ENCODE measurements at places on chromosomes 1 and 21.

- H3K4me1 ChIP-seq, result peaks cover 52% of the 10 kb centered on the region
- DNase-seq, result peak; percentile 52
- H3K4me3 ChIP-seq, result peak overlapping the region; percentile 91
- peak overlapping the region; percentile 96 for H3K27ac ChIP-seq
- H3K36me3 ChIP-seq, result peaks cover 5% of the 10 kb centered on the region
- no peaks in the 10 kb centered on the region for H3K27me3 ChIP-seq
Measured at GRCh38 chr1:21324368-21325141, 34.3 kb upstream of the ECE1 start.

- H3K27ac ChIP-seq, result no peak overlapping the region
- no peaks in the 10 kb centered on the region for H3K36me3 ChIP-seq
- H3K4me1 ChIP-seq, result no peaks in the 10 kb centered on the region
- H3K4me3 ChIP-seq, result no peak overlapping the region
- no peaks in the 10 kb centered on the region for H3K27me3 ChIP-seq
Measured at GRCh38 chr1:118486199-118486598, 301.2 kb upstream of the SPAG17 start.

DNA sequence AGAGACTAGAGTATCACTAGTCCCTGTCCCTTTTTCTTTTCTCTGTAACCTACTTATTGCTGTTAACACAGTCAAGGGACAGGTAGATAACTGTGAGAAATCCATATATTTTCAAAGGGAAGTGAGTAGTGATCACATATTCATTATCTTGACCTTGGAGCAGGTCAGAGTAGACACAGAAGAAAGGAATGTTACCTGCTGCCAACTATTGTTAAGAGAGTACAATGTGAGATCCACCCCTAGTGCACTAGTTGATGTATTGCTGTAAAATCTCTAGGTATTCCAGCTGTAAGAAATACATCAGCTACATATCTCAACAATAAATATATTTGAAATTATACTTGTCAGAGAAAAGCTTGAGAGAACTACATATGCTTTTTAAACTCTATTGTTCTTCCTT, 68.7 kb upstream of the ADGRL2 start:
- no peaks in the 10 kb centered on the region for H3K27me3 ChIP-seq
- no peak for DNase-seq
- no peaks in the 10 kb centered on the region for H3K4me1 ChIP-seq
- no peaks in the 10 kb centered on the region for H3K36me3 ChIP-seq

GRCh38 chr1:33684396-33685179, 179.3 kb upstream of the HMGB4 start:
- peaks cover 2% of the 10 kb centered on the region for H3K4me1 ChIP-seq
- H3K27ac ChIP-seq, result no peak overlapping the region
- H3K36me3 ChIP-seq, result peaks cover 3% of the 10 kb centered on the region

- peaks cover under 1% of the 10 kb centered on the region for H3K27me3 ChIP-seq
- H3K4me1 ChIP-seq, result no peaks in the 10 kb centered on the region
- H3K36me3 ChIP-seq, result peaks cover 3% of the 10 kb centered on the region
- no peak for DNase-seq
- no peak overlapping the region for H3K27ac ChIP-seq
Measured at GRCh38 chr1:77545970-77546369, 136.5 kb downstream of the ZZZ3 start.

DNA sequence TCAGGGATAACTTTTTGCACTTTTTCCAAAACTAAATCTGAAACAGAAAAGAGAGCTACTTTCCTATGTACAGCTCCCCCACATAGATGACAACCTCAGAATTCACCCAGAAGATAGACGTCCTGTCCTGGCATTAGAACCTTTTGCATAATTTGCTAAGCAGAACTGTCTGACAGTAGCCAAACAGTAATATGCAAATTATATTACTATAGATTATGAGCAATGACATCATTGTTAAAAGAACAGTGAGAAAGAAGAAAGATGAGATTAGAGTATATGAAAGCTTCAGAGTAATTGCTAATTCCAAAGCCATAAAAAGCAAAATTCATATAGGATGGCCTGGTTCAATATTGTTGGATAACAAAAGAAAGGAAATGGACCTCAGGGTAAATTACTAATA, 43.7 kb downstream of the SLC44A5 start:
- H3K27ac ChIP-seq, result no peak overlapping the region
- H3K4me1 ChIP-seq, result no peaks in the 10 kb centered on the region
- no peak for DNase-seq
- H3K4me3 ChIP-seq, result no peak overlapping the region

GRCh38 chr1:197065559-197065958, 1.5 kb downstream of the F13B start:
- H3K27ac ChIP-seq, result no peak overlapping the region
- peaks cover 13% of the 10 kb centered on the region for H3K27me3 ChIP-seq
- no peaks in the 10 kb centered on the region for H3K36me3 ChIP-seq
- H3K4me3 ChIP-seq, result no peak overlapping the region
- no peak for DNase-seq

DNA sequence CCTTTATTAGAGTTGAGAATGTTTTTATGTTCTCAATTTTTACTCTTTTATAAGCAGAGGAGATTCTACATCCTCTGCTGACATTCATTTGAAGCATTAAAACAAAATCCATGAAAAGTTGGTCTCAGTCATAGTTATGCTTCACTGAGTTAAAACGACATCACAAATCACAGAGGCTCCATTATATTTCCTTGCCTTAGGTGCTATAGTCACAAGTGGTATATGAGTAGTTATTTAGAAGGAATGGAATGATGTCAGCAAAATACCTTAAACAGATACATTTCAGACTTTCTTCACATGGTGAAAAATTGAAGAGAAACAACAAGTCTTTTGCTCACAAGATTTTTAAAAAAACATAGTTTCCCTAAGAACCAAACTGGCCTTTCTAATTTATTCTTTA, 11.7 kb upstream of the METTL13 start:
- no peak overlapping the region for H3K27ac ChIP-seq
- peaks cover 7% of the 10 kb centered on the region for H3K36me3 ChIP-seq
- H3K4me1 ChIP-seq, result no peaks in the 10 kb centered on the region

DNA sequence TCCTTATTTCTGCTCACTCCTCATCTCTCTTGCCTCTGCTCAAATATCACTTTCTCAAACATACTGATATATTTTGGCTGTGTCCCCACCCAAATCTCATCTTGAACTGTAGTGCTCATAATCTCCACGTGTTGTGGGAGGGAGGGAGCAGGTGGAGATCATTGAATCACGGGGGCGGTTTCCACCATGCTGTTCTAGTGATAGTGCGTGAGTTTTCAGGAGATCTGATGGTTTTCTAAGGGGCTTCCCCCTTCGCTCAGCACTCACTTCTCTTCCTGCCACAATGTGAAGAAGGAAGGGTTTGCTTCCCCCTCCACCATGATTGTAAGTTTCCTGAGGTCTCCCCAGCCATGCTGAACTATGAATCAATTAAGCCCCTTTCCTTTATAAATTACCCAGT, 26.6 kb downstream of the ZBTB8OS start:
- peak overlapping the region; percentile 39 for H3K4me3 ChIP-seq
- H3K4me1 ChIP-seq, result peaks cover 22% of the 10 kb centered on the region
- H3K27me3 ChIP-seq, result no peaks in the 10 kb centered on the region

GRCh38 chr1:18535391-18536210, 54.9 kb downstream of the KLHDC7A start:
- H3K4me1 ChIP-seq, result peaks cover 2% of the 10 kb centered on the region
- no peak overlapping the region for H3K4me3 ChIP-seq
- H3K27ac ChIP-seq, result no peak overlapping the region
- peaks cover 7% of the 10 kb centered on the region for H3K36me3 ChIP-seq
- no peak for DNase-seq

DNA sequence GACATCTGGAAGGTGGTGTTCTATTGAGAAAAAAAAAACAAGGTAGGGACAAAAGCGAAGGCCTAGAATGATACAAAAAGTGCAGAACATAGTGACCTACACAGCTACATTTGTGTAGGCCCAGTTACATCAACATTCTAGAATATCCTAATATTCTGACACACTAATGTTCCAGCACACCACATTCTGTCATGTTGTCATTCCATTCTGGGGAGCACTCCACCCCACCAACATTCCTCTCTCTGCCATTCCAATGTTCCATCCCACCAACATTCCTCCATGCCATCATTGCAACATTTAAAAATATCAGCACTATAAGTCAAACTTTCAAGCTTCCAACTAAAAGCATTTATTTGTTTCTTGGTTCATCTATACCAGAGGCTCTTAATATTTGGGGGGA, 28.5 kb downstream of the COA7 start:
- DNase-seq, result no peak
- peaks cover 6% of the 10 kb centered on the region for H3K4me1 ChIP-seq
- H3K27me3 ChIP-seq, result no peaks in the 10 kb centered on the region
- no peak overlapping the region for H3K4me3 ChIP-seq

DNA sequence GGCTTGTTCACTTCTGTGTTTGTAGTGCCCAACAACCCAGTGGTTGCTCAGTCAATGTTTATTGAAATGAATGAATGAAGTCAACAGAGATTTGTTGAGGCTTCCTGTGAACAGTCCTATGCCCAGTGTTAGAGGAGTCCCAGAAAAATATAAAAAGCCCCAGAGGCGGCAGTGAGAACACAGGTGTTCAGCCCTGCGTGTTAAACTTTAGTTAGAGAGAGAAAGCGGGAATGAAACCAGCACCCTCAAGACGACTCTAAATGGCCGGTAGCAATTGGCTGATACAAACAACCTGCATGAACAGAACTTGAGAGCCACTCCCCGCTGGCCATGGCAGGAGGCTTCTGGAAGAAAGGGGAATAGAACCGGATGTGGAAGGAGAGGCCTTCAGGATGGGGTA, 22.6 kb downstream of the TMEM51 start:
- peaks cover 5% of the 10 kb centered on the region for H3K36me3 ChIP-seq
- H3K4me3 ChIP-seq, result no peak overlapping the region
- H3K27ac ChIP-seq, result no peak overlapping the region
- H3K27me3 ChIP-seq, result peaks cover 70% of the 10 kb centered on the region

DNA sequence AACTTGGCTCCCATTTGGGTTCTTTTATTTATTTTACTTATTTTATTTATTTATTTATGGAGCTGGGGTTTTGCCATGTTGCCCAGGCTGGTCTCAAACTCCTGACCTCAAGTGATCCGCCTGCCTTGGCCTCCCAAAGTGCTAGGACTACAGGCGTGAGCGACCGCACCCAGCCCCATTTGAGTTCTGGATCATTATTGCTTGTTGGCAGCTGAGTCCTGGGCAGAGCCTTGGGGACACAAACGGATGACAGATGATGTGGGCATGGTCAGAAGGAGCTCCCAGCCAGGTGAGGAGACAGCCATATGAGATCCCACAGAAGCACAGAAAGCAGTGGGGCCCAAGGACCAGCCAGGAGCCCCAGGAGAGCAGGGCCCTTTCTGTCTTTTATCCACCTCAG, 254.0 kb downstream of the MATN1 start:
- no peak overlapping the region for H3K4me3 ChIP-seq
- no peak for DNase-seq
- no peak overlapping the region for H3K27ac ChIP-seq
- peaks cover 20% of the 10 kb centered on the region for H3K27me3 ChIP-seq
- H3K36me3 ChIP-seq, result no peaks in the 10 kb centered on the region
- H3K4me1 ChIP-seq, result no peaks in the 10 kb centered on the region

DNA sequence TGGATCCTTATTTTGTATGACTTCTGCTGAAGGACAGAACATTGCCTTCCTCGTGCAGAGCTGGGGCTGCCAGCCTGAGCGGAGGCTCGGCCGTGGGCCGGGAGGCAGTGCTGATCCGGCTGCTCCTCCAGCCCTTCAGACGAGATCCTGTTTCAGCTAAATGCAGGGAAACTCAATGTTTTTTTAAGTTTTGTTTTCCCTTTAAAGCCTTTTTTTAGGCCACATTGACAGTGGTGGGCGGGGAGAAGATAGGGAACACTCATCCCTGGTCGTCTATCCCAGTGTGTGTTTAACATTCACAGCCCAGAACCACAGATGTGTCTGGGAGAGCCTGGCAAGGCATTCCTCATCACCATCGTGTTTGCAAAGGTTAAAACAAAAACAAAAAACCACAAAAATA, 27.5 kb upstream of the KDM4A start:
- DNase-seq, result no peak
- H3K27ac ChIP-seq, result no peak overlapping the region
- H3K27me3 ChIP-seq, result peaks cover 21% of the 10 kb centered on the region

GRCh38 chr1:150018165-150018564, 7.6 kb upstream of the OTUD7B start:
- peaks cover 3% of the 10 kb centered on the region for H3K4me1 ChIP-seq
- DNase-seq, result no peak
- peaks cover 16% of the 10 kb centered on the region for H3K27me3 ChIP-seq
- no peak overlapping the region for H3K4me3 ChIP-seq
- no peaks in the 10 kb centered on the region for H3K36me3 ChIP-seq

DNA sequence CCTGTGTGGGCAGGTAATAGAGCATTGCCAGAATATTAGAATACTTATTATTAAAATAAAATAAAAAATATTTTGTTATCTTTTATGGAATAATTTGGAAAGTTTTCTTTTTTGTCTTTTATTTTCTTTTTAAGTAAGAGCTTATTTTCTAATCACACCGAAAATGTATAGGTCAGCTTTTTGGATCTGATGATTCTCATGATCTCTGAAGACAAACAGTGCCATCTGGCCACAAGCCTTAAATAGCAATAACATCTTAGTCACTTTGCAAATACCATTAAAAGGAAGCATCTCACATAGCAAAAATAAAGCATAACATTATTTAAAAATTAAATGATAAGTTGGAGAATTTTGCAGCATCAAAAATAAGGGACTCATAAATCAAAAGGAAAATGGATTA, 213.8 kb downstream of the PLA2G4A start:
- no peak overlapping the region for H3K27ac ChIP-seq
- H3K4me1 ChIP-seq, result no peaks in the 10 kb centered on the region
- H3K36me3 ChIP-seq, result no peaks in the 10 kb centered on the region
- H3K27me3 ChIP-seq, result peaks cover 11% of the 10 kb centered on the region
- H3K4me3 ChIP-seq, result no peak overlapping the region
- no peak for DNase-seq

DNA sequence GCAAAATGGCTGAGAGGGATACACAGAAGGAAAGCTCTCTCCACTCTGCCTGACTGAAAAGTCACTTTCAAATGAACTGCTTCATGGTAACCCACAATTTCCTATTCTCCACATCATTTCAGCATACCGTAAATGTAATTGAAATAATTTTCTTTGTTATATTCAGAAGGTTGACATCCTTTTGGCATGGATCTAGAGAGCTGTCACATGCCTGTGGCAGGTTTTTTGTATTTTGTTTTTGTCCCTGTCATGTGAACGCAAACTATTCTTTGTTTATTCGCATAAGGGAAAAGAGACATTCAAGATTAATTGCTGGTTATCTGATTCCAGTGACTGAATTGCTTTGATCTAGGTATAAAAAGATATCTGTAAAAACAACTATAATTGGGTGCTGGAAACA, 1808.1 kb downstream of the NCAM2 start:
- no peak overlapping the region for H3K4me3 ChIP-seq
- H3K4me1 ChIP-seq, result no peaks in the 10 kb centered on the region
- H3K27ac ChIP-seq, result no peak overlapping the region

DNA sequence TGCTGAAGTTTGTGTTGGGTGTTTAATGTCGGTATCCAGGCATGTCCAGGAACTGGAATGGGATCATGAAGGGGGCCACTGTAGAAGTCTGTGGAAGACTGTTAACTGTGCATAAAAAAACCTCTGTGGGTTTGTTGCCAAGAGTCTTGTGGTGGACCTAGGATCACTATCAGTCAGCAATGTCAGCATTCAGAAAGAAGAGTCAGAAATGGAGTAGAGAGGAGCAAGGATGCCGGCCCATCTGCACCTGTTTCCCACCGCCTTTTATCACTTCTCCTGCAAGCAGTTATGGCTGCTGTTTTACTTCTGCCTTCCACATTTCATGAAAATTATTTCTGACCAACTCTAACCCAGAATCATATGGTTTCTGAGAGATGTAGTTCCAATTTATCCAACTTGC, 36.7 kb downstream of the CLCA4 start:
- DNase-seq, result no peak
- no peaks in the 10 kb centered on the region for H3K36me3 ChIP-seq
- no peak overlapping the region for H3K27ac ChIP-seq
- H3K4me1 ChIP-seq, result no peaks in the 10 kb centered on the region
- no peaks in the 10 kb centered on the region for H3K27me3 ChIP-seq

All from T-helper 17 cell (primary cell).